Renal pelvis (tissue), 12 donors: ENCODE measurements at places on chromosomes 2 and 18.

- DNase-seq: no peak
Measured at GRCh38 chr18:11864471-11864870, 13.3 kb downstream of the CHMP1B start.

DNA sequence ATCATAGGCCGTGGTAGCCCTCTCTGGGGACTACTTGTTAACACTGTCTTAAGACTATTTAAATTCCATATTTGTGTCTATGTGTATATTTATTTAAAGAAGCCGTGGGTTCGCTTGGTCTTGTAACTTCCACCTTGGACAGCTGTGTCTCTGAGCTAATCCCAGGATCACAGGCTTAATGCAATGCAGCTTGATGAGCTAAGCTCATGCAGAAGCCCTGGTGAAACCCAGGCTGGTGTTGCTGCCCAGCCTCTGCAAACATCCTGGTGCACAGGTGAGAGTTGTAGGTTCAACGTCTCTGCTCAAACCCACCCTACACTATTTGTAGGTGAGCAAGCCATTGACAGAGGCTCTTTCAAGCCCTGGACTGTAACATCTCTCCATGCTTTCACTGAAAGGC, 211.8 kb downstream of the FAM210A start:
- DNase-seq: no peak

- DNase-seq: no peak
Measured at GRCh38 chr18:48622911-48623431, 84.1 kb downstream of the CTIF start.

- DNase-seq: no peak
Measured at GRCh38 chr2:66724241-66724640, 289.3 kb downstream of the MEIS1 start.

- DNase-seq: no peak
Measured at GRCh38 chr2:102286041-102286440, 25.3 kb upstream of the IL1RL1 start.

GRCh38 chr18:21112140-21112473, 494 bp upstream of the ROCK1 start:
- no peak for DNase-seq

DNA sequence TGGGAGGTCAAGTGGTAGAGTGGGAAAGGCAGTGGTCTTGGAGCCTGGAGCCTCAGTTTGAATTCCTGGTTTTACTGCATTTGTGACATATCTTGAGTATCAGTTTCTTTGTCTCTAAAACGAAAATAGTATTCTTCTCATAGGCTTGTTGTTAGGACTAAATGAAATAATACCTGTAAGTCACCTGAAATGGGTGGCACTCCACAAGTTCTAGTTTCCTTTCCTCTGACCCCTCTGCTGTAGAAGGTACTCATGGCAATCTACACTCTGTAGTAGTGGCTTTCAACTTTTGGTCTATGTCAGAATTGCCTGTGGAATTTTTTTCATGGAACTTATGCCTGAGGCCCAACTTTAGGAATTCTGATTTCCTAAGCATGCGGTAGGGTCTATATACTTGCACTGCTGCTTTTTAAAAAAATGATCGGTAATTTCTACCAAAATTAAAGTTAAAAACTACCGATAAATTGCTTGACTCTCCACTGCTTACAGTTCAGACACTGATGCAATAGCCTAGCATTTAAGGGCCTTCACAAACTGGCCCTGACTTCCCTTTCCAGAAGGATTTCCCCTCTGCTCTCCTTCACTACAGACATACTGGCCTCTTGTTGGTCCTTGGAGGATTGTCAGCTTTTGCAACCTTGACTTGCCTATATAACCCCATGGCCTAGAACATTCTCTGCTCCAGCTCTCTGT, 47.2 kb downstream of the PLEK start:
- no peak for DNase-seq

GRCh38 chr2:232375164-232375563, 3.4 kb upstream of the ALPP start:
- no peak for DNase-seq
